ENCODE measurements at places on chromosomes 13 and 19.

GRCh38 chr13:28458051-28458450, 36.9 kb downstream of the FLT1 start:
- DNase-seq = no peak

DNA sequence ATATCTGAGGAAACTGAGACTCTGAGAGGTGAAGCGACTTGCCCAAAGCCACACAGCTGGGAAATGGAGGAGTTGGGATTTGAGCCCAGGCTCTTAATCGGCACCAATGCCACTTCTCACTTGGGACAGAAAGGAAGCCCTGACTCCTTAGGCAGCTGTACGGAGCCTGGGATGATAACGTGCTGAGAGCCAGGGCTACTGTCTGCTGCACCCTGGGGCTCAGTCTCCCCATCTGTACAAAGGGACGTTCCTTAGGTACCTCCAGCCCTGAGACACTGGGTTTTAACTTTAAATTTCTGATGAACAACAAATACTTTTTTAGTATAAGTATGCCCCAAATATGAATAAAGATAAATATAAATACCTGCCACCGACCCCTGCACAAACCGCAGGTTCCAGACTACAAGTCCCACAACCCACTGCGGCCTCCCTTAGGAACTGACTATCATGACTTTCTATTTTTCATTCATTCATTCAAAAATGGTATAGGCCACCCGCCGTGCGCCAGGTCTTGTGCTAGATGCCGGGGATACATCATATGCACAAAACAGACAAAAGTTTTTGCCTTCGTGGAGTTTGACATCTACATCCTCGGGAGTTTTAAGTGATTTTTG, 776 bp upstream of the NCLN start:
- DNase-seq = peak; percentile 47

DNA sequence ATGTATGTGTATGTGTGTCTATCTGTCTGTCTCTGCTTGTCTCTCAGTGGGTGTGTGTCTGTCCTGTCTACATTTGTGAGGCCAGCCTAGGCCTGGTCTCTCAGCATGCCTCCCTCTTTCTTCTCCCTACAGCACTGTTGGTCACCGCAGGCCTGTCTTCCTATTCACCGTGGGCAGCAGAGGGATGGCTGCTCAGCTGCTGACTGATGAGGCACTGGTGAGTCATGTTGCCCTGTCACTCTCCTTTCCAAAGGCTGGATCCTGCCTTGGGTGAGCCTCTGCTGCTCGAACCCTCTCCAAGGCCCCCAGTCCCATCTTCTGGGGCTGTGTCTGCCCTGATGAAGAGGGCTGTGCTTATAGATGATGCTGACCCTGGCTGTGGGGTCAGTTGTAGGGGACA, 6.3 kb downstream of the ZNF71 start:
- DNase-seq = peak; percentile 20

DNA sequence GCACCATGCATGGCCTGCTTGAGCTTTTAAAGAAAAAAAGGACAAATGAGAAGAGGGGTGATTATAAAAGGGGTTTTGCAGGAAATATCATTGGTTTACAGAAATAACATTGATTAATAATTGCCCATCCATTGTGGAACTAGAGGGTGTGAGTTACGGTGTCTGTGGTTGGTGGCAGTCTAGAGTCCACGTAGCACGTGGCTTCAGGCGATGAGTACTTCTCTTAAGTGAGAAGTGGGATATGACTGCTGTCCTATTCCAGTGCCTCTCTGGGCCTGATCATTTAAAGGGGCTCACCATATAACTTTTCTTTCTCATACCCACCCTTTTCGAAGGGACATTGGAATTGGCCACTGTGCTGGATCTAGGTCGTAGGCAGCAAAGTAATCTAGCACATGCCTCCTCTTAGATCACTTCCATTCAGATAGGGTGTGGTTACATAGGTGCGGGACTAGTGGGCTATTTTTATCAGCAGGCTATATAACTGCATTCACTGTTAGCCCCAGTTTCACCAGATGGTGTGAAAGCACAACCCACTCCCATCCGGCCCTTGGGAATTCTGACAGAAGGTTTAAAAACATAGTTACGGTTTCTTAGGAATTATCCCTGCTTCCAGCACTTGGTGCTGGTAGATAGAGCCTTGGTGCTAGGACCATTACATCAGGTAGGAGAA, 19.9 kb downstream of the PPP5C start:
- DNase-seq = no peak

- no peak for DNase-seq
These were observed 7.5 kb upstream of the ZBTB32 start for GRCh38 chr19:35696835-35697234.

- DNase-seq = no peak
These were observed 500.9 kb downstream of the GPC6 start for GRCh38 chr13:93727211-93728141.

DNA sequence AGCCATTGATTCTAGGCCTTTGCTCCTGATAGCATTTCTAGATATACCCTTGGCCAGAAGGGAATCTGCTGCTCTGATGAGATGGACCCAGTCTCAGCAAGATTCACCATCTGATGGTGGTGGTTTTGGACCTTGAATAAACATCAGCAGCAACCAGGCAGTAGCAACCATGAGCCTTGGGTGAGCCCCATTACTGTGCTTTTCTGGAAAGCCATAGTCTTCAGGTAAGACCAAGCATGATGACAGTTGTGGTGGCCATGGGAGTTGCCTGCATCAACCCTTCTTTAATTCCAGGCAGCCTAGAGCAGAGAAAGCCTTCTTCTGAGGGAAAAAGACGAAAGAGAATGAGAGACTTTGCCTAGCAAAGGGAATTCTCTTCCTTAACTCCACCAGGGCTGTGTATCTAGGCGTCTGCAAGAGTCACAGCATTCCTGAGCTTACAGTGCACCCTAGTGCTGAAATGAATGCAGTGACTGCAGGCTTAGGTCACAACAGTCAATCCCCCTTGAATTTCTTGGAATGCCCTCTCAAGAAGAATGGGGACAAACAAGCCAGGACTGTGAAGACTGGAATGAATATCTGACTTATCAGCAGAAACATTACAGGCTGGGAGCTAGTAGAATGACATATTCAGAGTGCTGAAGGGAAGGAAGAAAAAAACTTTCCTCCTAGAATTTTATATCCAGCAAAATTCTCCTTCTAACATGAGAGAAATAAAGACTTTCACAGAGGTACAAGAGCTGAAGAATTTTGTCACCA, 942.4 kb upstream of the PCDH20 start:
- peak; percentile 7 for DNase-seq

- no peak for DNase-seq
These were observed 92.7 kb downstream of the TSHZ3 start for GRCh38 chr19:31256593-31256960.
